ENCODE measurements at places on chromosomes 11 and 22.

GRCh38 chr11:35390737-35391682 is 28.3 kb downstream of the SLC1A2 start:
- no peak for DNase-seq

DNA sequence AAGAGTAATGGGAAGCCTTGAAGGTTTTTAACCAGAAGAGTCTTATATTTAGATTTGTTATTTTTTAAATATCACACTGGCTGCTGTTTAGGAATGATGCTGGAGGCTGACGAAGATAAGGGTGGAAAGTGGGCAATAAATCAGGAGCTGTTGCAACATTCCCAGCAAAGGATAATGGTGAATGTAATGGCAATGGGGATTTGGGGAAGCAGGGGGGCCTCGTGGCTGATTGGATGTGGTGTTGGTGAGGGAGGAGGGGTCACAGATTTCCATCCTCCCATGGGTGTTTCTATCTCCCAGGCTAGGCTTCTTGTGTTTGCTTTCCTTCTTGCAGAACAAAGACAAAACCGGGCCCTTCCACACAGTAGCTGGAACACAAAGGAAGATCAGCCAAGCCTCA is 80.8 kb downstream of the PIWIL4 start:
- no peak for DNase-seq

- DNase-seq = no peak
These were observed 16.5 kb upstream of the SHISAL1 start for GRCh38 chr22:44329179-44329796.

GRCh38 chr11:44339530-44339883 is 29.6 kb upstream of the ALX4 start:
- no peak for DNase-seq

GRCh38 chr11:114664641-114665040 is 13.7 kb upstream of the NXPE2 start:
- DNase-seq = no peak

- DNase-seq = peak; percentile 69
These were observed 10.5 kb downstream of the ELFN2 start for GRCh38 chr22:37416827-37417226.

GRCh38 chr11:10323793-10324170 is 18.9 kb downstream of the ADM start:
- no peak for DNase-seq

DNA sequence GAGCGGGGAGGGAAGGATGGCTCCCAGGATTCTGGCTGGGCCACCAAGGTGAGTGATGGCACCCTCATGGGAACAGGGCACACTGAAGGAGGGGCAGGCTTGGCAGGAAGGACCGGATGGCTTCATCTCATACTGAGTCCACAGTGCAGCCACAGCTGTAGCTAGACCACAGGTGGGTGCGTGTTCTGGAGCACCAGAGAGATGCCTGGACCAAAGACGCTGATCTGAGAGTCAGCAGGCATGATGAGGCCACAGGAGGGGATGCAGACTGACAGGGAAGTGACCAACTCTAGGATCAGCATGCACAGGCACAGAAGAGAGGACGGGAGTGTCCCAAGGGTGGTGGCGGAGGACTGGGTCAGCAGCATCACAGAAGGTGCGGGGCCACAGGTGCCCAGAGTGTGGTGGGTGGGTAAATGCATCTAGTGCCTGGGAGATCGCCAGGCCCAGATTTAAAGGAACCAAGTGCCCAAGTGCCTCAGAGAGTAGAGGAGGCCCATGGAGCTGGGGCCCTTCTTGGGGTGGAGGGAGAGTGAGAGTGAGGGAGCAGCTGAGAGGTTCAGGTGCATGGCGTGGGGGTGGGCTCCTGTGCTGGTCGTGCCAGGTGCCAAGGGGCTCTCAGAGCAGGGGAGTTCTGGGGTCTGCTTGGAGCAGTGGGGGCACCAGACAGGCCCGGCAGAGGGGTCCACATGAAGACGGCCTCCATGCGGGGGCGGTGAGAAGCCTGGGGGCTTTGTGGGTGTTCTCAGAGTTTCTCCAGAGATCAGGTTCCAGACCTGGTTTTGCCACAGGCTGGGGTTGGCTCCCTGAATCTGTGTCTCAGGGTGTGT is 113.7 kb downstream of the CEP164 start:
- DNase-seq = no peak

DNA sequence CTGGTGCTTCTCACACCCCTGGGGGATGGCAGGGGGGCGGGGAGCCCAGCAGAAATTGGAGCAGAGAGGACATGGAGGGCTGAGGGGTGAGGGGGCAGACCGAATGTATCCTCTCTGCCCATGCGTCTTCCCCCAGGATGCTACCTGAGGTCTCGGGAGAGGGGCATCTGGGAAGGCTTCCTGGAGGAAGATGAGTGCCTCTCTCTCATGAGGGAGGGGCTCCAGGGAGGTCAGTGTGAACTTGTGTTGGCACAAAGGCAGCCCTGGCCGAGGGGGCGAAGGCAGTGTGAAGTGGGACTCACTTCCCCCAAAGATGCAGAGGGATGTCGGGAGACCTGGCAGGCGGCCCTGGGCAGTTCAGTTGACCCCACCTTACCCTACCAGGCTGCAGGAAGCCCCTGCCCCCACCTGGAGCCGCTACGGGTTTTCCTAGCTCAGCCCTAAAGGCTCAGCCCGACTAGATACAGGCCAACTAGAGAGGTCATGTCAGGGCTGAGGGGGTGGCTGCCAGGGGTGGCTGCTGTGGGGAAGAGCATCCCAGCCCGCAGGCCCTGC is 10.4 kb downstream of the ASCL2 start:
- peak; percentile 47 for DNase-seq

DNA sequence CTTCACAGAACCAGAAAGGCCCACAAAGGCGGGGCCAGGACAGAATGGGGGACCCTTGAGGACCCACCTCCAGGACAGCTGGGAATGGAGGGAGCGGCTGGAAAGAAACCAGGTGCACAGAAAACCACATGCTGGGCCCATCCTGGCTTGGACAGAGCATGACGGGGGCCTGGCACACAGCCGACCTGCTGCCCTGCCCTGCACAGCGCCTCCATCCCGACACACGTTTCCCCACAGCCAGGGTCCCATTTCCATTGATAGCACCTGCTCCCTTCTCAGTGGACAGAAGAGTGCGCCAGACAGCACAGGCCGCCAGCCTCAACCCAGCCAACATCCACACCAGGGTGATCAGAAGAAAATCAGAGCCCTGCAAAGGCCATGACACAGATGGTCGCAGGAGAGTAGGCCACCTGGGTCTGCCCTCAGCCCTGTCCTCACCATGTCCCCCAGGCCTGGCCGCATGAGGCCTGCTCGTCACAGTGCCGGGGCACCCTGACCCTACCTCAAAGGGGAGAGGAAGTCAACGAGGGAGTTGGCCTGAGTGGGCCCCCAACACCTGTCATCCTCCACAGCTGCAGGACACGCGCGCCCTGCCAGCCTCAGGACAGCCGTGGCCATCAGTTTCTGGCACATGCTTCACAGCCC is 28.1 kb downstream of the BRD1 start:
- no peak for DNase-seq

- no peak for DNase-seq
These were observed 20.2 kb upstream of the VSTM5 start for GRCh38 chr11:93870616-93871015.

- peak; percentile 32 for DNase-seq
These were observed 98.2 kb downstream of the RDX start for GRCh38 chr11:110198031-110198729.

DNA sequence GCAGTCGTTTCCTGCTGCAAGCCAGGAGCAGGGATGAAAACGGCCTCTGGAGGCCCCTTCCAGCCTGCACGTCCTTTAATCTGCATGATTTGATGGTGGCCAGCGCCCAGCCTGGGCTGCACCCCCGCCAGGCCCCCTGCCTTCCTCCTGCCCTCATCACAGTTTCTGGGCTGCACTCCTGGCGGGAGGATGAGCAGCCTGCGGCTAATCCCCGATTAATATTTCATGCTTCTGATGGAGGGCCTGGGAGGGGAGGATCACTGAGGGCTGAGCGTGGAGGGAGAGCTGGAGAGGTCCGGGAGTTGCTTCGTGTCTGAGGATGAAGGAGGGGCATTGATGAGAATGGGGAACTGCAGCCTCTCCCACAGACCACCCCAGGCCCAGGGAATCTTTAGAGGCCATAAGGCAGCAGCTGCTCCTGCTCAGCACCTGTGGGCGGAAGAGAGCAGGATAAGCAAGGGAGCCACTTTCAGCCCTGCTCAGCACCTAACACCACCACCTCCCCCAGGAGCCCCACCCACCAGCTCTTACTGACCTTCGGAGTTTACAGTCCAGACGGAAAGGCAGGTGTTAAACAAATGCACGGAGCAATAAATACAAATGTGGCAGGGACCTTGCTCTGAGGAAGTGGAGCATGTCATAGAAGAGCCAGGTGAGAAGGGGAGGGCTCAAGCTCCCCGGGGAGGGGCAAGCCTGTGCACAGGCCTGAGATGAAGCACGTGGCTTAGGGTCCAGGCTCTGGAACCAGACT is 135.0 kb upstream of the NECTIN1 start:
- no peak for DNase-seq

GRCh38 chr11:130516554-130517505 is 68.4 kb downstream of the ADAMTS15 start:
- DNase-seq = no peak

Measured in activated CD8-positive, alpha-beta memory T cell treated with anti-CD3 and anti-CD28 coated beads for 24 hours (primary cell).